ENCODE measurements at places on chromosomes 5 and 9.

GRCh38 chr9:27426511-27427271, 97.4 kb upstream of the IFNK start:
- no peaks in the 10 kb centered on the region for H3K36me3 ChIP-seq
- H3K27me3 ChIP-seq, result no peaks in the 10 kb centered on the region
- H3K4me1 ChIP-seq, result peaks cover 25% of the 10 kb centered on the region
- no peak overlapping the region for H3K4me3 ChIP-seq
- H3K27ac ChIP-seq, result no peak overlapping the region

GRCh38 chr5:152309926-152310450, 95.1 kb downstream of the NMUR2 start:
- no peak overlapping the region for H3K27ac ChIP-seq
- no peaks in the 10 kb centered on the region for H3K4me1 ChIP-seq
- no peaks in the 10 kb centered on the region for H3K36me3 ChIP-seq
- DNase-seq, result no peak
- H3K27me3 ChIP-seq, result no peaks in the 10 kb centered on the region

- H3K27me3 ChIP-seq, result no peaks in the 10 kb centered on the region
- DNase-seq, result no peak
- no peak overlapping the region for H3K4me3 ChIP-seq
- no peaks in the 10 kb centered on the region for H3K36me3 ChIP-seq
Measured at GRCh38 chr5:56388229-56388985, 155.3 kb upstream of the ANKRD55 start.

DNA sequence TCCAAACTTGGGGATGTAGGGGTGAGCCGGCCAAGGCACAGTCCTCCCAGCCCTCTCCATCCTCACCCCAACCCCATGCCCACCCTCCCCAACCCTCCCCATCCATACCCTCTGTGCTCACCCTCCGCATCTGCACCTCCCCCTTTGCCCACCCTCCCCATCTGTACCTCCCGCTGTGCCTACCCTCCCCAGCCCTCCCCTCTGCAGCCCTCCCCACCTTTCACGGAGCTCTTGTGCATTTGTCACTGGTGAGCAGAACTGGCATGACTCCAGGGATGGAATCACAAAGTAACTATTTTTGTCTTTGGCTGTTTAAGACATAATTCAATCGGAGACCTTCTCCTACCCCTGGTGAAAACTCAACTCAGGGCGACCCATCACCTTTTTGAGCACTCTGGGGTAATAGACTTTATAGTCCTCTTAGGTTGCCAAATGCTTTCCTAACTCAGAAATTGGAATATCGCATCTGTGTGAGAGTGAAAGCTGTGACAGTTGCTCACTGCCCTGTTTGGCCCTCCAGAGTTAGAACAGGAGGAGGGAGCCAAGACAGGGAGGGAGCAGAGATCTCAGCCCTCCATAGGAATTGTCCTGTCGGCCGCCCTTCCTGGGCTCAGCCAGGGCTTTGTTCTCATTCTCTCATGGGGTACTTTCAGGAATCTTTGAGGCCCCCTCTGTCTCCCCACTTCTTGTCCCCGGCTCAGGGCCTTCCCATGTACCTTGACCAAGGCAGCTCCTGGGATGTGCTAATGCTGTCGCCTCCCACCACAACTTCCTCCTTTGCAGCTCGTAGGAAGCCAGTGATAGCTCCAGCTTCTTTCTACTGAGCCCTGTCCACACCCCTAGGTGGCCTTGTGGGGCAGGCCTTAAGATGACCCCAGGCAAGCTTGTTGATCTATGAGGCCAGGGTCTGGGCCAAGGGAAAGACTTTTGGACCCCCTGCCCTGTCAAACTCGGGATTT, 36.2 kb downstream of the OTULIN start:
- no peak overlapping the region for H3K4me3 ChIP-seq
- H3K36me3 ChIP-seq, result no peaks in the 10 kb centered on the region
- no peaks in the 10 kb centered on the region for H3K27me3 ChIP-seq
- no peaks in the 10 kb centered on the region for H3K4me1 ChIP-seq
- DNase-seq, result no peak
- no peak overlapping the region for H3K27ac ChIP-seq

GRCh38 chr9:112094948-112095681, 80.0 kb downstream of the SUSD1 start:
- peaks cover 5% of the 10 kb centered on the region for H3K4me1 ChIP-seq
- no peaks in the 10 kb centered on the region for H3K36me3 ChIP-seq
- no peaks in the 10 kb centered on the region for H3K27me3 ChIP-seq
- no peak overlapping the region for H3K27ac ChIP-seq
- no peak for DNase-seq

GRCh38 chr9:9973062-9973461, 639.7 kb downstream of the PTPRD start:
- DNase-seq, result no peak
- no peaks in the 10 kb centered on the region for H3K4me1 ChIP-seq
- no peaks in the 10 kb centered on the region for H3K36me3 ChIP-seq
- H3K27ac ChIP-seq, result no peak overlapping the region
- H3K4me3 ChIP-seq, result no peak overlapping the region

- no peaks in the 10 kb centered on the region for H3K36me3 ChIP-seq
- H3K27me3 ChIP-seq, result no peaks in the 10 kb centered on the region
- DNase-seq, result no peak
Measured at GRCh38 chr5:179792612-179793467, 946 bp upstream of the LTC4S start.

- H3K4me3 ChIP-seq, result no peak overlapping the region
- H3K27me3 ChIP-seq, result no peaks in the 10 kb centered on the region
- H3K4me1 ChIP-seq, result no peaks in the 10 kb centered on the region
- H3K36me3 ChIP-seq, result no peaks in the 10 kb centered on the region
- DNase-seq, result no peak
Measured at GRCh38 chr9:76667521-76667957, 96.7 kb upstream of the PCA3 start.

- H3K27me3 ChIP-seq, result no peaks in the 10 kb centered on the region
- DNase-seq, result no peak
- H3K27ac ChIP-seq, result no peak overlapping the region
- H3K4me1 ChIP-seq, result no peaks in the 10 kb centered on the region
- no peaks in the 10 kb centered on the region for H3K36me3 ChIP-seq
Measured at GRCh38 chr5:88119535-88120125, 149.0 kb downstream of the TMEM161B start.

- no peaks in the 10 kb centered on the region for H3K4me1 ChIP-seq
- H3K27me3 ChIP-seq, result no peaks in the 10 kb centered on the region
- no peak overlapping the region for H3K27ac ChIP-seq
- no peaks in the 10 kb centered on the region for H3K36me3 ChIP-seq
- H3K4me3 ChIP-seq, result no peak overlapping the region
- DNase-seq, result no peak
Measured at GRCh38 chr5:5751987-5752386, 329.5 kb downstream of the ICE1 start.

GRCh38 chr5:151906246-151906645, 18.4 kb downstream of the GLRA1 start:
- no peak overlapping the region for H3K27ac ChIP-seq
- H3K4me3 ChIP-seq, result no peak overlapping the region
- no peak for DNase-seq
- no peaks in the 10 kb centered on the region for H3K4me1 ChIP-seq
- H3K36me3 ChIP-seq, result no peaks in the 10 kb centered on the region

All from body of pancreas (tissue), 4 donors.